ENCODE measurements at places on chromosomes 2 and 18.

GRCh38 chr2:112004253-112004645 lies 50.8 kb upstream of the TMEM87B start:
- DNase-seq: no peak

DNA sequence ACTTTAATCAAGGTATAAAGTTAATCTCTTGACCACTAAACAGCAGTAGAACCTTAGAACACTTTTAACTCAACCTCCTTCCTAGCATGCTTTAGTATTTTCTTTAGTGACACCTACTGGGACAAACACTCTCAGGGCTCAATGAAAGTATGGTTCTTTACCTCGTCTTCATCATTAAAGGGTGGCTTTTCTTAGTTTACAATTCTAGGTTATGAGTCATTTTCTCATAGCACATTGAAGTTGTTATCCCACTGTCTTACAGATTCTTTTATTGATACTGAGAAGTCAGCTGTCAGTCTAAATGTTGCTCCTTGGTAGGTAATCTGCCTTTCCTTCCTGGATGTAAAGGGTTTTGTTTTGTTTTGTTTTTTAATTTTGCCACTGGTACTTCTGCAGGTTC lies 38.0 kb downstream of the SIGLEC15 start:
- DNase-seq: no peak

DNA sequence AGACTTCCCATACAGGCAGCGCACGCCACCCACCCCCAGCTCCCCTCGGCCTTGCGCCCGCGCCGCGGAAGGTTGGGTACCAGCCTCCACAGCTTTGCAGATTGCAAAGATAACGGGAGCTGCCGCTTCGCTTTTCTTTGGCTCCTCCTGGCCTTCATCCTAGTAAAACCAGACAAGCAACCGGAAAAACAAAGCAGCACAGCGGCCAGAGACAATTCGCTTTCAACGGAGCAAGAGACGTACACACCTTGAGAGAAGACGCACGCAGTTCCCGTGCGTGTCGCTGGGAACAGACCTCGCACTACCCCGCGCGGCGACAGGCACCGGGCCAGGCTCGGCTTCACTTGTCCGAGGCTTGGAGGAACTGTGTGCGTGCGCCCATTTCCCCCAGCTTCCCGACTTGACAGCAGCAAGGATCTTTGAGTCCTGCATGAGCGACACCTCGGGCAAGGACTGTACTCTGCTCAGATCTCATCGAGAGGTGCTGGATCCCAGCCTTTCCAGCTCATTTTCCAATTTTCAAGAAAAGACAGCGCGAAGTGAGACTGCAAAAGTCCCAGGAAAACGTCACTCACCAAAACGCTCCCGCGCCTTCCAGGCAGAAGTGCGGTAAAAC lies 964 bp downstream of the ZBTB7C start:
- DNase-seq: no peak

DNA sequence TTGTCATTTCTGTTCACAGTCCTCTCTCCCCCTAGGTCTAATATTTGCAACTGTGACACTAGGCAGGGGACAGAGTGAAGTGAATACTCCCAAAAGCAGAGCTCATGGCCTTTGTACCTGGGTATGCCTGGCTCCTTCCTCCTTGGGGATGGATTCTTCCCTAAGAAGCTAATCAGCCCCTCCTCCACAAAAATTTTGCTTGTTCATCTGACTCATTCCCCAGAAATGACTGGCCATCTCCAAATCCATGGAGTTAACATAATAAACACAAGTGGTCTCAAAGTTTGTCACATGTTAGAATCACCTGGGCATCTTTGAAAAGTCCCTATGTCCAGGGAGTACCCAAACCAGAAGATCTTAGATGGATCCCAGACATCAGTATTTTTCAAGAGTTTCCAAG lies 65.3 kb downstream of the SUCLG1 start:
- no peak for DNase-seq

- DNase-seq: no peak
Observed at GRCh38 chr2:151851761-151852160, 23.5 kb upstream of the ARL5A start.

- no peak for DNase-seq
Observed at GRCh38 chr2:7570247-7570646, 653.0 kb downstream of the RNF144A start.

DNA sequence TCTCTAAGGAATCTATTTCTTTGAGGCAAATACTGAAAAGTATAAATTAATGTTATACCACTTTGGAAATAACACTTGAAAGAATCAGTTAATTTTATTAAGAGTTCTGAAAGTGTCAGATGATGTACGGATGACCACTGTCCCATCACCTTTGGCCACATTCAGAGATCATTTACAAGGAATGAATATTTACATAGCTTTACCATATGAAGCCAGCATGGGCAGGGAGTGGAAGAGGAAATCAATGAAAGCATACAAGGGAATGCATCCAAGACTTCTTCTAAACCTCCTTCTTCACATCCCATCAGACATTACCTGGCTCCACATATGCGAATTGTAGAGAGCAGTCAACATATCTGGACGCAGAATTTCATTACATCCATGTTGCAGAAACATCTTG lies 123.4 kb downstream of the RIF1 start:
- DNase-seq: no peak

DNA sequence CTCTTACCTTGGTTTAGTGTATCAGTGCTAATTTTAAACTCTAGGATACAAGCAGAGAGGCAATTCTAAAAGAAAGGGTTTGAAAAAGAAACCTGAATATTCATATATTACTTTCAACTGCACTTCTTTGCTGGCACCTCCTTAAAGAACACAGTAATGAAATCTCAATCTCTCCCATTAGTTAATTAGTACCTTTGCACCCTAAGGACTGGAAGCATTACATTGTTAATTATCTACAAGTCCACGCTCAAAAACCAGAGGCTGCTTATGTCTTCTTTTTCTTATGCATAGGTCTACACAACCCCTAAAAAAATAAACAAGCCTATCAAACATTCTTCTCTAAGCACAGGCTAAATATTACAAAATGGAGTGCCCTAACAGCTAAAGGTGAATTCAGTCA lies 20.2 kb downstream of the EPHA4 start:
- DNase-seq: no peak

GRCh38 chr18:40868110-40868858 lies 1086.8 kb upstream of the PIK3C3 start:
- DNase-seq: no peak

- DNase-seq: no peak
Observed at GRCh38 chr2:64230540-64230939, 86.3 kb upstream of the PELI1 start.

DNA sequence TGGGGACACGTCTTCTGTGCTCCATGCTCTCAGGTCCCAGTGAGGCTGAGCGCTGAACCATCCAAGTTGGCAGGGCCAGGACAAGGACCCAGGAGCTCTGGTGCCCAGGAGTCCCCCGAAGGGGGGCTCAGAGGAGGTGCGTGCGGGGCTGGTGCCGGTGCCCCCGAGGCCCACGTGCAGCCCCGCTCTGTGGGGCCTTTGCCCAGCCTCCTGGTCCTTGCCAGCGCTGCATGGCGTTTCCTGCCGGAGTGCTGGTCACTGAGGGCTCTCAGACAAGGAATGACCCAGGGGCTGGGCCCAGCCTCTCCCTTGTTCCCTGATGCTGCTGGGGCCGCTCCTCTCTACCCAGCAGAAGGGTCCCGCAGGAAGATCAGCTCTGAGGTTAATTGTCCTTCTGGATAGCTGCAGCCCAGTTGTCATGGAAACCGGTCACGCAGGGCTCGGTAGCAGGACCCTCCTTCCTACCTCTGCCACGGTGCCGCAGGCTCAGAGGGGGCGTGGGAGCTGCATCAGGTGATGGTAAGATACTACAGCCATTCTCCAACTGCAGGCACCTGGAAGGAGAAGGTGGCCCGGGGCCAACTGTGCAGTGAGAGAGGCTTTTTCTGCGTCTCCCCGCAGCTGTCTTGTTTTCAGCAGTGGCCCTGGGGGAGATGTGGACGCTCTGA lies 64.5 kb downstream of the RRM2 start:
- no peak for DNase-seq

DNA sequence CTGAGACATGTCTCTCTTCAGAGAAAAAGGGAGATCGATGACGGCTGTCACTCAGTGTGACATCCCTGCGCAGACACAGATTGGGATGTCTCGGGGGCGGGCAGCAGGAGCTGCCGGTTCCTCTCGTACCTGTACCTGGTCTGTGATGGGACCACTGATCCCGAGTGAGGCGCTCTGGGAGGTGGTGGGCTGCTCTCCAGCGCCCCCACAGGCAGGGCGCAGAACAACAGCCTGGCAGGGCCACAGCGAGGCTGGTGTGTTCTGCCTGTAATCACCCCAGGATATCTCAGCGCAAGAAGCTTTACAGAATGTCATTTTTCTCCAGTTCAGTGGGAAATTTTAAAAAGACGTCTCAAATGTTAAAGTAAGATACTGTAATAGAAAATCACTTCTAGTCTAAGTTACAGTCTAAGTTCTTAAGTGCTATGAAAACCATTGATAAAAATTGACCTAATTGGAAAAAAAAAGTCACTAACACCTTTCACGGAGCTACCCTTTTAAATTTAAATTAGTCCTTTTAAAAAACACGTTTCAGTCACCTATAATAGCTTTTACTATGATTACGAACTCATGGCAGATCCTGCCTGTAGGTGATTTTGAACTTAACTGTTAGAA lies 189.8 kb downstream of the SNTG2 start:
- DNase-seq: peak; percentile 21

DNA sequence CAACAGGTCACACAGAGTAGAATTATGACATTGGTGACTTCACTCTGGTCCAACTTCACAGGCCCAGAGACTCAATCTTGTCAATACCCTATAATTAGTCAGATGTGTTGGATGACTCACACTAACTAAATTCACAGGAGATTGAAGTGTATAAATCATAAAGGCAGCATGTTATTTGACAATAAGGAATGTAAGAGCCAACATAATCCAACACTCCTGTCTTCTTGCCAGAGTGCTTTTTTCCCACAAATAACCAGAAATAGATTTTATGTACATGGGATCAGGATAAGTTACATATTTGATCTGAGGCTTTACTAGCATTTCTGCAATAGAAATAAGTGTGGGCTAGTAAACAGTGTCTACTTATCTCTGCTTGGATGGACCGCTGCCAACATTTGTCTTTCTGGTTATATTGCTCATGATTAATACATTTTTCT lies 42.2 kb upstream of the ZSWIM2 start:
- DNase-seq: no peak

DNA sequence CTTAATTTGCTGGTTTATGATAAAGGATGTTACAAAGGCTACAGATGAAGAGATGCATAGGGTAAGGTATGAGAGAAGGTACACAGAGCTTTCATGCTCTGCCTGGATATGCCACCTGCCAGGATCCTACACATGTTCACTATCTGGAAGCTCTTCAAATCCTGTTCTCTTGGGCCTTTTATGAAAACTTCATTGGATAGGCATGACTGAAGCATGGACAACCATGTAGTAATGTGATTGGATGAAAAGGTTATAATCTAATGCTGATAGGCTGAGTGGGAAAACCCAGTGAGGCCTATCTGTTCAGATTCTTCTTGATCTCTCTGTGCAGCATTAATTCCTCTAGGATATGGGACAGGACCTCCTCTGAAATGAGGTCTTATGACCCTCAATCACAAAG lies 26.8 kb downstream of the HNMT start:
- no peak for DNase-seq

DNA sequence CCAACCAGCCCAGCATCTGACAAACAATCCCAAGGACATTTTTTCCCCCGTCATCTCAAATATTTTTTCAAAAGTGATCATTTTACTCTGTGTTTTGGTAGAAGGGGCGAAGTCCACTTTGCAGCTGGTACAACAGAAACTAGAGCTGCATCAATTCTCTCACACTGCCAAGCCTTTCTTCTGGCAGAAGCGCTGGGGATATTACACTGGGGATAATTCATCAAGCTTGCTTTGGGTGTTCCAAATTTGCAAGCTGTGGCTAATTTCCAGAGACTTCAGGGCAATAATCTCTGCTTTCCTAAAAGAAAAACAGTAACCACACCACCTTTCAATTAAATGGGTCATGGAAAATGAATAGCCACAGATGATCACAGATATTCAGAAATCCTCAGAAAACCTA lies 238.3 kb downstream of the SLC8A1 start:
- no peak for DNase-seq

- DNase-seq: no peak
Observed at GRCh38 chr18:77851802-77852201, 602.2 kb downstream of the GALR1 start.

Data from CD8-positive, alpha-beta memory T cell (primary cell).